ENCODE measurements at places on chromosomes 2 and 18.
A peak's percentile ranks its signal among the peaks of the same experiment; 100 is the strongest.

GRCh38 chr2:44686561-44686960 lies 254.9 kb upstream of the SIX3 start:
- no peak for DNase-seq

DNA sequence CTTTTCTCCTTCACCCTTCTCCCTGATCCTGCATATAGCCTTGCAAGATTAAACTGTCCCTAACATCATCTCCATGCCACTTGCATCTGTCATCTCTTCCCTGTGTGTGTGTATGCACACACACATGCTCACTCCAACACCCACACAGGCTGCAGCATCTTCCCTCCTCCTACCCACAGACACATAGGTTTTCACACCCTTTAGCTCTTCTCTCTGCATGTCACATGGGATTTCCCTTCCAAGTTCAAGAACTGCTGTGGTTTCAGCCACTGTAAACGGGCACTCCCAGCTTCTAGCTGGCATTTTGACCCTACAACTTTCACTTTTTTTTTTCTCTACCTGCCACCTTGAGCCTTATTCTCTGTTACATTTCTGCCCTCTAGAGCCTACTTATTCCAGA lies 6.4 kb downstream of the CELF4 start:
- DNase-seq = no peak

DNA sequence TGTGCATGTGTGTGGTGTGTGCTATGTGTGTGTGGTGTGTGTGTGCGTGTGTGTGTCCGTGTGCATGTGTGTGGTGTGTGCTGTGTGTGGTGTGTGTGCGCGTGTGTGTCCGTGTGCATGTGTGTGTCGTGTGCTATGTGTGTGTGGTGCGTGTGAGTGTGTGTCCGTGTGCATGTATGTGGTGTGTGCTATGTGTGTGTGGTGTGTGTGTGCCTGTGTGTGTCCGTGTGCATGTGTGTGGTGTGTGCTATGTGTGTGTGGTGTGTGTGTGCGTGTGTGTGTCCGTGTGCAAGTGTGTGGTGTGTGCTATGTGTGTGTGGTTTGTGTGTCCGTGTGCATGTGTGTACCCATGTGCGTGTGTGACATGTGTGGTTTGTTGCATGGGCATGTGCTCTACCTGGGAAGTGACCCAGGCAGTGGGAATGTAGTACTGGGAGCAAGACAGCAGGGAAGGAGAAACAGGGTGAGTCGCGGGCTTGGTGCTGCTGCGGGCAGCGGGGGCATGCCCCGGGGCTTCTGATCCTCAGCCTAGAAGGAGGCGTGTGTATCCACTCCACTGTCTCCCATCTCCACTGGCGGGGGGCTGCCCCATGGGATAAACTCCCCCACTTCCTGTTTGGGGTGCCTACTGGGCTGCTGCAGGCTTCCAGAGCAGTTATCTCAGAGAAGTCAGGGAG lies 7.6 kb upstream of the OTOS start:
- no peak for DNase-seq

- no peak for DNase-seq
Measured at GRCh38 chr2:70616168-70616694, 62.6 kb upstream of the TGFA start.

DNA sequence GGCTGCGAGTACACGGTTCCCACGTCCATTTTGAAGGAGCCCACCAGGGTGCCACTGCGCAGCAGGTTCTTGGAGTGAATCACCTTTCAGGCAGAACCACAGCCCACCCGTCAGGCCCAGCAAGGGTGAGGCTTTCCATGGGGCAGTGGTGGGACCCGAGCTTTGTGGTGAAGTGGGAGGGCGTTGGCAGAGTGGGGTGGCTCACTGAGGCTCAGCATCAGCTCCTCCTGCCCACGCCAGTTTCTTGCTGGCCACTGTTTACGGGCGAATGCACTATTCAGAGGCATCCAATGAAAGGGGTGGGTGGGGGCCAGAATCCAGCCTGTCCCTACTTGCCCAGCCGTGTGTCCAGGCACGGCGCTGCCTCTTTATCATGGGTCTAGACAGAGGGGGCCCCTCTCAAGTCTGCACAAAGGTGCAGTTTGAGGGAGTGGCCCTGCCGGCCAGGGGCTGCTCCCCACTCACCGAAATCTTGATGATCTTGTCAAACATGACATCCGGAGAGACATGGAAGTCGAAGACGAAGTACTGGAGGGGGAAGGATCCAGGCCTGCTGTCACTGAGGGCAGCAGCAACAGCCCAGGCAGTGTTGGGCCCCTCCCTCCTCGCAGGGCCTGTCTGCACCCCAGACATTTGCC lies 11.4 kb upstream of the OTOF start:
- no peak for DNase-seq

DNA sequence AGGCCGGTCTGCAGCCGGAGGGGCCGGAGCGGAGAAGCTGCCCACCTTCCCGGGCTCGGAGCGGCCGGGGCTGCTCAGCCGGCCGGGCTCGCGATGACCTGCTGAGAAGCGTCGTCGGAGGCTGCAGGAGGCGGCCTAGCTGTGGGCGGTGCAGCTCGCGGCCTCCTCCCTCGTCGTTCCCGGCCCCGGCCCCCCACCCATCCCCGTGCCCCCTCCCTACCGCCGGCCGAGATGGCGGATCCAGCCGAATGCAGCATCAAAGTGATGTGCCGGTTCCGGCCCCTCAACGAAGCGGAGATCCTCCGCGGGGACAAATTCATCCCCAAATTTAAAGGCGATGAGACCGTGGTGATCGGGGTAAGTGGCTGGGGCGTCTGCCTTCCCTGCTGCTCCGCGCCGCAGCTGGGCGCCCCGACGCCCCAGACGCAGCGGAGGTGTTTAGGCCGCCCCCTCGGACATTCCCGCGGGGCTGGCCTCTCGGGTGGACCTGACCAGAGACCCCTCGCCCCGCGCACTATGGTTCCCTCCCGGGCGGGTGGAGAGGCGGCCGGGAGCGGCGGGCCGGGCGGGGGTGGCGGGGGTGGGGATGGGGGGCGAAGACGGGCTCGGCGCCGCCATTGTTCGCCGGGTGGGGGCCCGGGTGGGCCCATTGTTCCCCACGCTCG lies 492 bp downstream of the KIF5C start:
- DNase-seq = peak; percentile 48

DNA sequence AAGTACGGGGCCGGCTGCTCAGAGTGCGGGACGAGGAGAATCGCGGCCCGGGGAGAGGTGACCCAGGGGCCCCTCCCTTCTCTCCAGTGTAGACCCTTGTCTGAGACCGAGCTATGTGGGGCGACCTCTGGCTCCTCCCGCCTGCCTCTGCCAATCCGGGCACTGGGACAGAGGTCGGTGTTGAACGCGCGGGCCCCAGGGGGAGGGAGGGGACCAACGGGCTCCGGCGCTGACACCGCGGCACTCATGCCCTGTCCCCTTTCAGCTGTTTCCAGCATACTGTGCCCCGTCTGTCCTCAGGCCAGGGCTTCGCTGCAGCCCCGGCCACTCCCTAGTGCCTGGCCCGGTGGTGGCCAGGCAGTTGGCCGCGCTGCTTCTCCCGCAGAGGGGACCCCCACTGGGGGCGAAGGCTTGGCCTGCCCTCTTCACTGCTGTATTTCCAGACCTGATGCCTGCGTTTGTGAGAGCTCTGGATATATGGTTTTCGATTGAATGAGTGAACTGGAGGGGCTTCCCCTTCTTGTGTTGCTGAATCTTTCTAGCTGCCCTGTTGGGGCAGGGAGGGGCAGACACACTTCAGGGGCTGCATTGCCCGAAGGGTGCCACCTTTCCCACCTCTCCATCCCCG lies 809 bp downstream of the DBI start:
- peak; percentile 72 for DNase-seq

DNA sequence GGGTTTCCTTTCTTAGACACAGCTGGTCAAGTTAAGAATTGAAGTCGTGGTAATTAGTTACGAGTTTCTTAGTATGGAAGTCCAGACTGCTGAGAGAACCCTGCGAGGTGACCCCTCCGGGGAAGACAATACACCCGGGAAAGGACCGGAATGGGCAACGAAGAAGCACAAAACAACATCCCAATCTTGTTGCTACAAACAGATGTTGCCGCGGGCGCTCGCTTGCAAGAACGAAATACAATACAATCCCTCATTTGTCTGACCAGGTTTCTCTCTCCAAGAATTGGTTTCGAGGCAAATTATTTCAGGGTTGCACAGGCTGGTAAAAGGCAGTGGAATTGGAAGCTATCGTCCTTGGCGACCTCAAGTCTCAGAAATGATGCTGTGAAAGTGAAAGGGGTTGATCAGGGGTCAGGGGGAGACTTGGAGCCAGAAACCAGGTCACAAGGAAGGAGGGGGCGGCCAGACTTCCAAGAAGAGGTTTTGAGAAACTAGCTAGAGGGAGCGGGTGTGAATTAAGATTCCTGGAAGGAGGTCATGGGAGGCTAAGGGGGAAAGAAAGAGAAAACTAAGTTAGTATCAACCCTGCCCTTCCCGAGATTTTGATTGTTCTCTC lies 401.9 kb downstream of the HRH4 start:
- no peak for DNase-seq

DNA sequence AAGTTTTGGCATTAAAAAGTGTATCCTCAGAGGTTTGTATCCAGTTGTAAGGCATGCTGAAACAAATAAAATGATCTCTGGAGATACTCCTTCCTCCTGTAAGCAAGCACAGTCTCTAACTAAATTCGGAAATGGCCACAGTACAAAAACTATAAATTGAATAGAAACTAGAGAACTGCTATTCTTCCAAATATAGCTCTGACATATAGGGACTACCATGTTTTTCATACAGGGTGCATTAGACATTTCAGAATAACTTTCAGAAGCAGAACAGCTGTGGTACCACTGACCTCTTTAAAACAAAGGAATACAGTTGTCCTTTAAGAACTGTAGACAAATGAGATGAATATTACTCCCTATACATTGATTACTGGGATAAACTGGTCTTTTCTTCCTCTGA lies 568.5 kb downstream of the ARHGAP15 start:
- no peak for DNase-seq

- DNase-seq = no peak
Measured at GRCh38 chr2:156532989-156533388, 96.8 kb downstream of the GPD2 start.

DNA sequence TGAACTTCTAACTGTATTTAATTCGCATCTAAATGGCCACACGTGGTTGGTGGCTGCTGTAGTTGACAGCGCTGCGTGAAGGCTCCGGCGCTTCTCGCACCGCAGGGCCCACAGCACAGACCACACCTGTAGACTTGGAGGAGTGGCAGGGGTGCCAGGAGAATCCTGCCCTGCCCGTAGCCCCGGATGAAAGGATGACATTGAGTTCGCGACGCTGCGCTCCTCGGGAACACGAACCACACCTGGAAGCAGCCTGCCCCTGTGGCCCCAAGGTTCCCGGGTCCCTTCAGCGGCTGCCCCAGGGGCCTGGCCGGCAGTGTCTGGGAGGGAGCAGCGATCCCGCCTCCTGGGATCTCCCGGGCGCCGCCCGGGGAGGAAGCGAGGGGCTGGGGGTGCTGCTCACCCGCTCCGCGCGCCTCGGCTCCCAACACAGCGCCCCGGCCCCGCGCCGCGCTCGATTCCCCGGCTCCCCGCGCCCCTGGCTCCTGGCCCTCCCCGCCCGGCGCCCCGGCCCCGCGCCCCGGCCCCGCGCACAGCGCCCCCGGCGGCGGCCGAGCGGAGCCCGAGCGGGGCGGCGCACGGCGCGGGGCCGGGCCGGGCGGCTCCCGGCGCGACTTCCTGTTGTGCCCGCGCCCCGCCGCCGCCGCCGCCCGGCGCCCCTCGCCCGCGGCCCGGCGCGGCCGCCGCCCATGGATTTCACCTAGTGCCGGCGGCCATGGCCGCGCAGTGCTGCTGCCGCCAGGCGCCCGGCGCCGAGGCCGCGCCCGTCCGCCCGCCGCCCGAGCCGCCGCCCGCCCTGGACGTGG lies at the start of gene RNPEPL1:
Gene RNPEPL1, plus strand, starts transcription at position 613 of the 806 bp plus-strand sequence. Its CDS starts 103 bp downstream, at position 716.
- DNase-seq = peak; percentile 79

- DNase-seq = peak; percentile 34
Measured at GRCh38 chr2:237723602-237724001, 75.0 kb upstream of the RBM44 start.

DNA sequence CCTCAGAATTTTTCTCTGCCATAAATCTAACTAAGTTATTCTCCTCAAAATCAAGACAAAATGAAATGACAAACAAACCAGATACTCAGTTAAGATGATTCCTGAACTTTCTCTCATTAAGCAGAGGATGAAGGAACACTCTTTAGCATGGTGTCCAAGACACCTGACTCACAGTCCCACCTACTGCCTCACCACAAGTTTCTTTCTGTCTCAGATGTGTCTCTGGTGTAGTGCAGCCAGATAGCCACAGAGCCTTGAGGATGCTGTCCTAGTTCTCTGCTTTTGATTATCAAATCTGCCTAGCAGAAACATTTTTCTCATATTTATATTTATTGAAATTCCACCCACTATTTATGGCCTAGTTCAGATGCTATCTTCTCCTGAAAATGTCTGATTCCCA lies 103.6 kb upstream of the TMEM200C start:
- DNase-seq = peak; percentile 25

DNA sequence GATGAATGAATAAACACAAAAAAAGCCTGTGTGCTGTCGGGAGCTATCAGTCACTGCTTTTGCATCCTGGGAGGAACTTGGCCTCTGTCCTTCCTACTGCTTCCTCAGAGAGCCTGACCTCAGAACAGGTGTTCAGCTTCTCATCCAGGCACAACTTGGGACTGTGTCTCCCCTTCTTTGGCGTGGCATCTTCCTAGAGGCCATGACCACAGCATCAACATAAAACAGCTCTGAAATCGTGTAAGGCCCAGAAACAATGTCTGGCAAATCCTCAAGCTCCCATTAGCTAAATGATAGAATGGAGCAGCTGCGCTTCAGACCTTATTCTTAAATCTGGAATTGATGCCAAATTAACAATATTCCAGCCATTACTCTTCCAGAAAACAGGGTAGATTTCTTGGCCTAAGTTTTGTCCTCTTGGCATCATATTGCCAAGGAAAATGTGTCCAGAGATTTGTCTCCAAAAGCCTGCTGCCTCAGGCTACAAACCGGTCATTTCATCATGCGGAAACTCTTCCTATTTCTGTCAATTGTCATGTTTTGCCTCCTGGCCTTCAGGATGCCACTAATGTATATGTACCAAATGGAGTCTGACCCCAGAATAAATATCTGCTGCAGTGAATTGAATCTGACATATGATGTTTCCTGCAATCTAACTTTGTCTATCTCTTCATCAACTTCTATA lies 53.2 kb upstream of the RAB27B start:
- no peak for DNase-seq

- DNase-seq = no peak
Measured at GRCh38 chr18:34921811-34922385, 119.3 kb upstream of the MAPRE2 start.

- no peak for DNase-seq
Measured at GRCh38 chr2:84989422-84989821, 18.5 kb downstream of the KCMF1 start.

DNA sequence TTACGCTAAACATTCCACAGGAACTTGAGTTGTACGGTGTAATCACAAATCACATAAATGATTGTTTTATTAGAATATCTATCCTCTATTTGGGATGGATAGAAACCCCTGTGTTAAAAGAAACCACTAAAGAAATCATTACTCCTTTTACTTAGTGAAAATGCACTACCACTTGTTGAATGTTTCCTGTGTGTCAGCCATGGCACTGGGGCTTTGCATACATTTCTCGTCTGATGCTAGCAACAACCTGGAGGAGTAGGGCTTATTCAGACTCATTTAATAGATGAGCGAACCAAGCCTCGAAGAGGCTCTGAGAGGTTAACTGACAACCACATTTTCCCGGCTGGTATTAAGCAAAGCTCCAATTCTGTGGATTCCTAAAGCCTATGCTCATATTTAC lies 60.5 kb upstream of the PELI1 start:
- DNase-seq = peak; percentile 31

- DNase-seq = no peak
Measured at GRCh38 chr2:153432381-153432780, 46.2 kb downstream of the RPRM start.
